Activated naive CD4-positive, alpha-beta T cell treated with anti-CD3 and anti-CD28 coated beads, Interleukin-2, amount 50 U/mL, for 16 hours (primary cell): ENCODE measurements at places on chromosomes 3 and 15.

GRCh38 chr3:171977860-171978259 lies 61.5 kb upstream of the FNDC3B start:
- no peak for DNase-seq

DNA sequence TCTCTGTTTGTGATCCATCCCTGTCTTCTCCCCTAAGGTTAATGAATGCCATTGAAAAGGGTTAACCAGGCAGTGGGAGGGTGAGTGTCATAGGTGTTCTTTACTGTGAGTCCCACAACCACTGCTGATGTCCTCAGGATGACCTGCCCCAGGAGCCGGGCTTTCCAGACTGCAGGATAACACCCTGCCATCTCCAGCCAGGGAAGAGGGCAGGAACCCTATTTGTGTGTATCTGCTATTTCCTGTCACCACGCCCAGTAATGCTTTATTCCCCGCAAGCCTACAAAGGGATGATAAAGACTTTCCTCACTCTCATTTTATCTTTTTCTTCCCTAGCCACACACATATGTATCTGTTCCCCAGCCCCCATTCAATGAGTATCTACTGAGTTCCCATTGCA lies 15.6 kb upstream of the CTXND1 start:
- no peak for DNase-seq

DNA sequence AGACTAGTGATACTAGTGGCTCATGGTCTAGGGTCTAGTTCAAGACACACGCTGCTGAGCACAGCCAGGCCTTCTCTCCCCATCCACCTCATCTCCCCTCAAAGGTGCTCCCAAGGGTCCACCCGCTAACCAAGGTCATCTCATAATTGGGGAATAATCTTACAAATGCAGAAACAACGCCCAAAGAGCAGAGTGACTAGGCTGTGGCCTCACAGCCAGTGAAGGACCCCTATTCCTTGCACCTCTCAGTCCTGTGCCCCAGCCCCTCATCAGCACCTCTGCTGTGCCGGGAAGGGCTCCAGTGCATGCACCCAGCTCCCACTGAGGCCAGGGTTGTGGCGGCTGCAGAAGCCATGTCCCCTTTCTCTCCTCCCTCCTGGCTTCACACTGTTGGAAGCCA lies 286.9 kb downstream of the UACA start:
- DNase-seq: no peak

GRCh38 chr3:13262493-13263211 lies 157.5 kb downstream of the NUP210 start:
- no peak for DNase-seq

GRCh38 chr3:149967086-149967685 lies 3.5 kb downstream of the PFN2 start:
- no peak for DNase-seq

DNA sequence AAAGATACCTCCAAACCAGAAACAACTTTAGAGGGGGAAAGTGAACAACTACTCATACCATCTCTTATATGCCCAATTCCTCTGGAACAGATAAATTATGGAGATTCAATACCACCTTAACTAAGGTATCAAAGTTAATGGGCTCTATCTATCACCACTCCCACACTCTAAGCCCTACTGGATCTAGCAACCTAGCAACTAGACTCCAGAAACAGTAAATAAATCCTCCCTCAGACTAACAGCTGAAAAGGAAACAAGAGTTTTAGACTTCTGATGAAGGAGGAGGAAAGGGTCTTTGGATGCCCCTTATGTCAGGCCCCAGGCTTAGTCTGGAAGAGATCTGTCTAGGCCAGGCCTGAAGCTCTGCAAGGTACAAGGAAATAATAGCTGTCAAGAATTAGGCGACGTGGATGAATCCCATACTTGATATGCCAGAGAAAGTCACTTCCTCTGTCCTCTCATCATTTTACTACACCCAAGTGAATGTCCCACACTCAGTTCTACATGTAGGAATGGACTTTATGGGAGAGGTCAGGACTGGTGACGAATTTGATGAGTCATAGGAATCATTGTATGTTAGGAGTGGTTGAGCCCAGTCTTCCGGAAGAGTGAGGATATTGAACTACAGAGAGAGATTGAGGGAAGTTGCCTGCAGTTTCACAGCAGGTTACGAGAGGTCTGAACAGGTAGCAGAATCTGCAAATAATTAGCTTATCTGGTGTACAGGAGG lies 113.8 kb downstream of the AKAP13 start:
- no peak for DNase-seq

GRCh38 chr15:100115066-100115710 lies 226.6 kb downstream of the ADAMTS17 start:
- DNase-seq: no peak

DNA sequence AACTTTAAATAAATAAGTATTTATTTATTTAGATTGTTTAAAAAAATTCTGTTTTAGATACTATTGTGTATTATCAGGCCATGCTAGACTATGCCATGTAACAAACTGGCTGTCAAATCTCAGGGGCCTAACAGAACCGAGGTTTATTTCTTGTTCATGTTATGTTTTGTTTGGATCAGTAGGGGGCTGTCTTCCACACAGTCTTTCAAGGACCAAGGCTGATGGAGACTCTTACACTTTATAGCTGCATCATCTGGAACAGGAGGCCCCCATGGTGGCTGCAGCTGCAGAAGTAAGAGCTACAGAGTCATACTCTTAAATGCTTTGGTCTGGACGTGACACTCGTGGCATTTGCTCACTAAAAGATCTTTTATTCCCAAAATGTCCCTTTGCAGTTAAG lies 33.0 kb upstream of the ARL14 start:
- DNase-seq: no peak

GRCh38 chr3:2525968-2526367 lies 427.3 kb downstream of the CNTN4 start:
- no peak for DNase-seq

DNA sequence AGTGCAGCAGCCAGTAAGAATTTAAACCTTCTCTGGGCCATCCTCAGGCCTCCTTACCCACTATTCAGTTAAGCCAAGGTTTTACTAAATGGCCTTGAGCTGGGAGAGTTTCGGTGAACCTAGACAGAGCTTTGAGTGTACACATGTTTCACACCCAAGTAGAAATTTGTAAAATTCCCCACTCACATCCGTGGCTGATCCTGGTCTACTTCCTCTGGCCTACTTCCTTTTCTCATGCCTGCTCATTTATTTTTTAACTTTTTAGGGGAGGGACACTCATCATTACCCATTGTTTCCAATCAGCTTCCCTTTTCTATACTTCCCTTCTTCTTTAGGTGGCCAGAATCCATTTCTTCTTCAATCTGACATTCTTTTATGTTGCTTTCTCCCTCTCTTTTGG lies 7.6 kb downstream of the CX3CR1 start:
- DNase-seq: no peak

DNA sequence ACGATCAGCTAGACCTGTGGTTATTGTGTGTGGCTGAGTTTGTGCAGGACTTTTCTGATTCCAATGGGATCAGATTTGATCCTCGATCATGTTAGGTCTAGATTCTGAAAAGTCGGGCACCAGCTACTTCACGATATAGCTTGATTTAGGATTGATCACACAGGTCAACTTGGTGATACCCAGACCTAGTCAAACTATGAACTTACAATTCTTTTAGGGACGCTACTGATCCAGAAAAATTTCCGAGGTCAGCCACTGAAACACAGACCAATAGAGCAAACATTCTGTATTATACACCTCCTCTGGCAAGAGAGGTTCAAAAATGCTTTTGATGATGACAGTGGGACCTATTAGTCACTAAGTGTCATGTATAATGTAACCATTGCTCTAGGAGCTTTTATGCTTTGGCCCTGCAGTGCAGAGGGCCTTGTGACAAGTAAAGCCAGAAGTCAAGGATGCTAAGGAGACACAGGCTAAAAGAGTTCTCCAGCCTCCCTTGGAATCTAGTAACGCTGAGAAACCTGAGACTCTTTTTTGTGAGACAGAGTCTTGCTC lies 115.6 kb upstream of the MB21D2 start:
- DNase-seq: no peak

DNA sequence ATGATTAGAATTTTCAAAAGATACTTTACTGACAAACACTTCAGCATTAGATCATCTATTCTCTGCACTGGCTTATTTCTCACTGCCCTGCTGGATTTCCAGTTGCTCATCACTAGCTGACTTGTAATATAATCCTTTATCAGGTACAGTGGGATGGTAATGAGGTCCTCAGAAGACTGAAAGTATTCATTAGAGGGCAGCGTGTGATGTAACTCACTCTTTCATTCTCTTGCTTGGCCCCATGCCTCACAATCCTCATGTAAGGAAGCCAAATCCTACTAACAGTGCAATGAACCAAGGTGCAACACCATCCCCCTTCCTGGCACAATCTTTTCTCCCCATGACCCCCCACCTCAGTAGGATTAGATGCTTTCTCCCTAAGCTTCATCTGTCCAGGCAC lies 289.9 kb downstream of the CTNNB1 start:
- DNase-seq: no peak

DNA sequence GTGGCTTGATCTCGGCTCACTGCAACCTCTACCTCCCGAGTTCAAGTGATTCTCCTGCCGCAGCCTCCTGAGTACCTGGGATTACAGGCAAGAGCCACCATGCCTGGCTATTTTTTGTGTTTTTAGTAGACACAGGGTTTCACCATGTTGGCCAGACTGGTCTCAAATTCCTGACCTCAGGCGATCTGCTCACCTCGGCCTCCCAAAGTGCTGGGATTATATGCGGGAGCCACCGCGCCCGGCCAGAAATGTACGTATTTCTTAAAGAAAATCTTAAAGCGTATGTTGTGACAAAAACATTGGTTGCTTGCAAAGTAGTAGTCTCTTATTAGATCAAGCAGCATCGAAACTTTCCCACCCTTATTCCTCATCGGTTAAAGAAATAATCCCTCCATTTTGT lies 748.9 kb upstream of the NR2F2 start:
- no peak for DNase-seq

GRCh38 chr3:124201786-124202185 lies 209.9 kb upstream of the ROPN1 start:
- DNase-seq: no peak

DNA sequence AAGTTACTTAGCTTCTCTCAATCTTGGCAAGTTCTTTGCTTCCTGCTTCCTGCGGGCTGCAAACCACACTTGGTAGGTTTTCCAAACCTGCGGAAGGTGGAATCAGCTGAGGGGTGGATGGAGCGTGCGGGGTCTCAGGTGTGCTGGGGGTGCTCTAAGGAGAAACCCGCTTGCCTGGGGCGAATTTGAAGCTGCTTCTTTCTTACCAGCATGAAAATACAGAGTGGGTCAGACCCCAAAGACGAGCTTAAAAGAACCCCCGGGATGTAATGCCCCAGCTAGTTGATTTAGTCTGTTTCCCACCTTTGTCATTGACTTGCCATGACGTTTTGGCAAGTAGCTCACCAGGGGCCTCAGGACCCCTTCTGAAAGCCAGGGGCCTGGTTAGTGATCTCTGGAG lies 28.8 kb upstream of the CORO2B start:
- DNase-seq: no peak

- DNase-seq: no peak
Measured at GRCh38 chr15:69017978-69018377, 3.5 kb downstream of the NOX5 start.

DNA sequence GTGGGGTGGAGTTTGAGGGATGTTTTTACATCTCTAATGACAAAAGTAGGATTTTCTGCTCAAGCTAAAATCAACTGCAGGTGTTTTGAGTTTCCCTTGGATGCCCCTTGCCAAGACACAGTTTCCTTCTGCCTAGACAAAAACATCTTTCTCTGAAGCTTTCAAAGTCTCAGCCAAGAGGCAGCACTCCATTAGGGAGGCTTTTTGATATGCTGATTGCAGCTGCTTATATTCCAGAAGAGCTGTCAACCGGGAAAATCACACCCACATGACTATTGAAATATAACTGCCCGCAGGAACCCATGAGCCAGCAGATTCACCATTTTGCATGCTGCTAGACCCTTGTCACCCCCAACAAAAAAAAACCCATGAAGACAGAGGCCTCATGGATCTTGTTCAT lies 27.5 kb upstream of the ZNF148 start:
- DNase-seq: no peak

DNA sequence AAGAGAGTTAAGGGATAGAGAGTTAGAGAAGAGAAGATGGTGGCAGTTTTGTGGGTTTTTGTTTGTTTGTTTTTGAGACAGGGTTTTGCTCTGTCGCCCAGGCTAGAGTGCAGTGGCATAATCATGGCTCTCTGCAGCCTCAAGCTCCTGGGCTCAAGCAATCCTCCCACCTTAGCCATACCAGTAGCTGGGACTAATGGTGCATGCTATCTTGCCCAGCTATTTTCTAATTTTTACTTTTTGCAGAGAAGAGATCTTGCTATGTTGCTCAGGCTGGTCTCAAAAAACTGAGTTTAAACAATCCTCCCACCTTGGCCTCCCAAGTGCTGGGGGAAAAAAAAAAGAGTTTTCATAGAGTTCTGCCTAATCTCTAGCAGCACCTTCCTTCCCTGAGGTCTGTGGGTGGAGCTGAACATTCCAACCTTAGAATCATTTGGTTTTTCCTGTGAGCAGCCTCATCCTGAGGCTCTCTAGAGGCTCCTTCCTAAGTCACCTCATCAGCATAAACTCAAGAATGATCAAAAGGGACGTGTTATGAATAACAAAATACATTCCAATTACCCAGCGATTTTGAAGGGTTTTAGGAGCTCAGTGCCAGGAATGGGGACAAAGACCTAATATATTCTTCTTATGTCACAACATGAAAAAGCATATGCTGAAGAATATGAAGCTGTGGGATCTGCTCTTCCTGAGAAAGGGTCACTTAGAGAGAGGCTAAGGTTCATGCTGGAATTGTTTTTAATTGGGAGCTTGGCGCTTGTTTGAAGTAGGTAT lies 180.6 kb downstream of the LSAMP start:
- no peak for DNase-seq

- DNase-seq: no peak
Measured at GRCh38 chr3:25973122-25973521, 183.2 kb downstream of the OXSM start.

DNA sequence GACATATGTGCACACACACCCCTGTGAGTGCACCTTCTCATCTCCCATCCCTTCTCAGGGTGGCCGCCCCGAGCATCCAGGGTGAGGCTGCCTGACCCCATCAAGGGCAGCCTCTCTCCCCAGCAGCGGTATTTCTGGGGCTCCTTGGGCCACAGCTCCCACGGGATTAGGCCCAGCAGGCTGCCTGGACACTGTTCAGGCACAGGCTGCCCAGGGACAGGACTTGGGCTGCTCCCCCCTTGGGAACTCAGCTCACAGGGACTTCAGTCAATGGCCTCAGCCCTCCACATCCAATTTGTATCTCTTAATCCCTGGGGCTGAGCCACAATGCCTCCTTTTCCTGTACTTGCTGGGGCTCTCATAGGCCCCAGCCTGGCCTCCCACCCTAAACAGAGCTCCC lies 35.0 kb downstream of the RHCG start:
- DNase-seq: no peak

DNA sequence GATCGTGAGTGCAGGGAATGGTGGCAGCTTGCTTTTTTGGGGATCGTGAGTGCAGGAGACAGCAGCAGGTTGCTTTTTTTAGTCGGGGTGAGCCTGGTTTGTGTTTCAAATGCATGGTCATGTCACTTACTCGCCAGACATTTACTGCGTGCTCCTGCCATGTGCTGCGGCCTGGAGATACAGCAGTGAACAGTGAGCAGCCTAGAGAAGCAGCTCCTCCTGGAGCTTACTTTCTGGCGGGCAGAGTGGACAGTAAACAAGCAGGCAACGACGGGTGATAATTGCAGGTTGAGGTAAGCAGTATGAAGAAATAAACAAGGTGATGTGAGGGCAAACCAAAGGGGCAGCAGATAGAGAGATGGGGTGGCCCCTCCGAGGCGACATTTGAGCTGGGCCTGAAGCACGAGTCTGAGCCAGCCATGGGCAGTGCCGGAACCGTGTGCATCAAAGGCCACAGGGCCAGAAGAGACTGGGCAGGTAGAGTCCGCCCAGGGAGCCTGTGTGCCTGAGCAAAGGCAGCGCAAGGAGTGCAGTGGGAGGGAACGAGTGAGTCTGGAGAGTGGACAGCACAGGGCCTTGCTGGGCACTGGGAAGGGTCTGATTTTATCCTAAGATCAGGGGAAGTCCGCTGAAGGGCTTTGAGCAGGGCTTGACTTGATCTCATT lies 57.3 kb upstream of the RASA2 start:
- no peak for DNase-seq
